ENCODE measurements at places on chromosomes 1 and 21.
A peak's percentile ranks its signal among the peaks of the same experiment; 100 is the strongest.

DNA sequence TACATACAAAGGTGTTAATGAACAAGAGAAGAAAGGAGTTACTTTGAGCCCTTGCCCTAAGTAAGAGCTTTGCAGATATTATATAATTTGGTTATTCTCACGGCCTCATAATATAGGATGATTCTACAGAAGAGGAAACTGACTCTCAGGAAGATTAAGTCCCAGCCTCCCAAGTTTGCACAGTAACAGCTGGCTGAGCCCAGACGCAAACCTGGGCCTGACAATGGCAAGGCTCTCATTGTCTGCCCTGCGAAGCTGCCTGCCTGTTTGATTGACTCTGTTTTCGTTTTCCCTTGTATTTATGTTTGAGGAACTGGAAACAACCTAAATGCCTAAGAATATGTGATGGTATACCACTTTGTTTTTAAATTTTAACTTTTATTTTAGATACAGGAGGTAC lies 76.2 kb upstream of the PGBD5 start:
- no peak for DNase-seq

GRCh38 chr21:36347962-36348328 lies 27.9 kb downstream of the MORC3 start:
- DNase-seq, result no peak

- DNase-seq, result no peak
Observed at GRCh38 chr1:210129092-210129491, 103.5 kb upstream of the SERTAD4 start.

DNA sequence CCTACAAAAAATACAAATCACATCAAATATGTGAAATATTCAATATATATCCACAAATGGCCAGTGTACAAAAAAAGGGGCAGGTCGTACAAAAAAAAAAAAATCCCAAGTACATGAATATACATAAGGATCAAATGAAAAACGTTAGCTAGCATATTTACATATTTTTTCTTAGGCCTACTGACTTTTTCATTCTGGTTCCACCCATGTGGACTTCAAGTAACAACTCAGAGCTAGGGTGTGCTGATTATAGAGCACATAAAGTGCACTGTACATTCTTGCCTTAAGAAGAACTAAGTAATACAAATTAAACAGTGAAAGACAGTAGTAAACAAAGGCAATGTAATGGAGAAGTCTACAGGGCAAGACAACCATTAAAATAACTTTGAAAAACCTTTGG lies 297.0 kb downstream of the AKT3 start:
- DNase-seq, result no peak

DNA sequence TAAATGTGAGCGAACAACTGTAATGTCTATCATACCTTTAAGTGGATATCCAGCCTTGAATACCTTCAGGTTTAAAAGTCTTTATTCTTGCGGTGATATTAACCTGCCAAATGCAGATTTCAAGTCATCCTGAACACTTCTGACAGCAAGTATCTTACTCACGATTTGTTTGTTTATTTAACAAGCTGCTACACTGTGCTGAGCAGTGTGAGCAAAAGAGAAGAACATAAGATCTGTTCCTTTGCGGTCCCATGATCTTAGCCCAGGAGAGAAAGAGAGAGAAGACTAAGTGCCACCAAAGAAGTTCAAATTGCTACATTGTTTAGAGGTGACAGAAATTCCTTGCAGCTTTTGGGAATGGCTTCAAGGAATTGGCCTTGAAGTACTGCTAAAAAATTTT lies 9.5 kb upstream of the IL24 start:
- DNase-seq, result no peak

- no peak for DNase-seq
Observed at GRCh38 chr1:177884479-177885021, 85.3 kb downstream of the SEC16B start.

DNA sequence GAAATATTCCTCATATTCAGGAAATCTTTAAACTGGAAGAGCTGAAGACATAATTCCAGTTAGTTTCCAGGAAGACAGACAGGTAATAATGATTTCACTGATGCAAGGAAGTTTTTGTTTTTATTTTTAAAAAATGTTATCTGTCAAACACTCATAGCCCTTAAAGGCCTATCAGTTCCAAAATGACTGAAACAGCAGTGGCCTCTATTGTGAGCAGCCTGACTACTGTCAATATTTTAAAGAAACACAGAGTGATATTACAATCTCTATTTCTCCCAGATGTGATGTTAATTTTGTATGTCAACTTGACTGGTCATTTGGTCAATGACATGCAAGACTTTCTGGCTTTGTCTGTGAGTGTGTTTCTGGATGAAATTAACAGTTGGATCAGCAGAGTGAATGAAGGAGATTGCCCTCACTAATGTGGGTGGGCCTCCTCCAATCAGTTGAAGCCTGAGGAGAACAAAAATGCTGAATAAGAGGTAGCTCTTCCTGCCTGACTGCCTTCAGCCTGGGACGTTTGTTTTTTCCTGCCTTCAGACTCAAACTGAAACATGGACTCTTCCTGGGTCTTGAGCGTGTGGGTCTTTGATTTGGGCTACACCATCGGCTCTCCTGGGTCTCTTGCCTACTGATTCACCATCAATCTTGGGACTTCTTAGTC lies 31.3 kb upstream of the SLC30A10 start:
- DNase-seq, result no peak

- peak; percentile 5 for DNase-seq
Observed at GRCh38 chr21:33078907-33079582, 9.1 kb downstream of the OLIG1 start.

GRCh38 chr1:230746617-230747016 lies 571 bp upstream of the CAPN9 start:
- DNase-seq, result no peak

DNA sequence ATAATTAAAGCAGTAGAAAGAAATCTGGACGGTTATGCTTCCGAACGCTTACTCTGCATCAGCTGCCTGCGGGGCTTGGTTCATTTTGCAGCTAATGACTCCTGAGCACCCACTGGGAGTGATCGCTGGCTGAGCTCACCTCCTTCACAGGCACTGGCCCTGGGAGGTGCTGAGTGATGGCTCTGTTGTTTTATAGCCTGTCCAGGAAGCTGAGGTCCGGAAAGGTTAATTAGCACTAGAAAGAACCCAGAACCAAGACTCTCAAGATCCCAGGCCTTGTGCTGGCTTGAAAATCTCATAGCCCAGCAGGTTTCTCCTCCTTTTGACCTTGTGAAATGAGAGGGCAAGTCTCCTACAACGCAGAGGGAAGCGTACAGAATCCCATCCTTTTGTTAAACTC lies 226.2 kb downstream of the AJAP1 start:
- DNase-seq, result no peak

- DNase-seq, result no peak
Observed at GRCh38 chr1:240854367-240854766, 242.4 kb upstream of the GREM2 start.

DNA sequence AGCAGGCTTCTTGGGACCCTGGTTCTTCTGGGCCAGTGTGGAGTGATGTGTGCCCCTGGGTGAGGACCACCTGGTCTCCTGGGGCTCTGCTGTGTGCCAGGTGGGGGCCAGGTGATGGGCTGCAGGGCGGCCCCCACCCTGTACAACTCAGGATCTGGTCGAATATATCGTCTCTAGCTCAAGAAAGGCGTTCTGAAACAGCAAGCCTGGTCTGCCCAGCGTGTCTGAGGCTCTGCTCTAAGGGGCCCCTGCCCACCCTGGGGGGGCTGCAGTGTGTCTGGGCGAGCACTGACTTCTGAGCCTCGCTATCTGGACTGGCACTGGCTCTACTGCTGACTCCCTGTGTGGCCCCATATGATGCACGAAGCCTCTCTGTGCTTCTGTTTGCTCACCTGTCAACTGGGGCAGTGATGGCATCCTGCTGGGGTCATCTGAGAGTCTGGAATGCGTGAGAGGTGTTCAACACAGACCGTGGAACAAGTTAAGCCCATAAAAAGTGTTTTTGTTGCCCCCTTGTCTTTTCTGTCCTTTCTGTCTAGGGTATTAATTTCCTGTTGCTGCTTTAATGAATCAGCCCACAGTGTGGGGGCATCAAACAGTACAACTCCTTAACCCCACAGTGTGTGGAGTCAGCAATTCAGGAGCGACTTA lies 56.0 kb upstream of the TRAPPC10 start:
- DNase-seq, result no peak

DNA sequence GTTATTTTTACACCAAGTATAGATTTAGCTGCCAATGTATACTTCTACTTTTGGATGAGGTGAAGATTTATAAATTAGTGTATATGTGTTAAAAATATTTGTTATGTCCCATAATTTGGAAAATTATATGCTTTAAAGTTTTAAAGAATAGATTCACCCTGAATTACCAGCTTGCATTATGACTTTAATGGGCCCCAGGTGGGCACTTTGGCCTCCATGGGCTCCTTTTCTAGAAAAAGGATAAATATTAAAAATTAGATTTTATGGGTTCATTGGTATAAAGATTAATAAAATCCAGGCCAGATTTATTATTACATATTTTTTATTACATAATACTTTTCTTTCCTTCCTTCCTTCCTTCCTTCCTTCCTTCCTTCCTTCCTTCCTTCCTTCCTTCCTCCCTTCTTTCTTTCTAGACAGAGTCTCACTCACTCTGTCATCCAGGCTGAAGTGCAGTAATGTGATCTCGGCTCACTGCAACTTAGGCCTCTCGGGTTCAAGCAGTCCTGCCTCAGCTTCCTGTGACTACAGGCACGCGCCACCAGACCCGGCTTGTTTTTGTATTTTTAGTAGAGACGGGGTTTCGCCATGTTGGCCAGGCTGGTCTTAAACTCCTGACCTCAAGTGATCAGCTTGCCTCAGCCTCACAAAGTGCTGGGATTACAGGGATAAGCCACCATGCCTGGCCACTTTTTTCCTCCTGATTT lies 21.9 kb downstream of the KMO start:
- no peak for DNase-seq

- DNase-seq, result peak; percentile 14
Observed at GRCh38 chr1:73998348-73998959, 199.5 kb downstream of the LRRIQ3 start.

GRCh38 chr1:59494145-59494833 lies 197.4 kb downstream of the FGGY start:
- DNase-seq, result no peak

DNA sequence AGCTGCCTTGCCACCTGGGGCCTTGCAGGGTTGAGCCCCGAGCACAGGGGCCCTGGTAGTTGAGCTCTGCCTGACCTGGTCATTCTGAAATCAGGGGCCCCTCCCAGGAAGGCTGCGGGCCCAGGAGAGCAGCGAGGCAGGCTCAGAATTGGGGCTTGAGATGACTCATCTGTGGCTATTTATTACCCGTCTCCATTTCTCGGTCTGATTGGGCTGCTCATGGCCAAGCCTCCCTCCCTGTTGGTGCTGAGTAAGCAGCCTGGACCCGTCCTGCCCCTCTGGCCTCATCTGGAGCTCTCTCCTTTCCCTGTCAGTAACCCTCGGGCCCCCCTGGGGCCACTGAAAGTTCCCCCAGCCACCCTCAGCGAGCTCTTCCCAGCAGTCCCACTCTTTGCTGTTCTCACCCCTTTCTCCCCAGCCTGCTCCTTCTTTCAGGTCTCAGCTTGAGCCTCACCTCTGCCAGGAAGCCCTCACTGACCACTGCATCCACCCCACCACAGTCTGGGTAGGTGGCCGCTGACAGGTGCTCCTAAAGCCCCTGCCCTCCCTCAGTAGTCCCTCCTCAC lies 11.0 kb upstream of the TNFRSF8 start:
- DNase-seq, result peak; percentile 33

GRCh38 chr1:187415065-187415464 lies 586.3 kb downstream of the PLA2G4A start:
- DNase-seq, result no peak

DNA sequence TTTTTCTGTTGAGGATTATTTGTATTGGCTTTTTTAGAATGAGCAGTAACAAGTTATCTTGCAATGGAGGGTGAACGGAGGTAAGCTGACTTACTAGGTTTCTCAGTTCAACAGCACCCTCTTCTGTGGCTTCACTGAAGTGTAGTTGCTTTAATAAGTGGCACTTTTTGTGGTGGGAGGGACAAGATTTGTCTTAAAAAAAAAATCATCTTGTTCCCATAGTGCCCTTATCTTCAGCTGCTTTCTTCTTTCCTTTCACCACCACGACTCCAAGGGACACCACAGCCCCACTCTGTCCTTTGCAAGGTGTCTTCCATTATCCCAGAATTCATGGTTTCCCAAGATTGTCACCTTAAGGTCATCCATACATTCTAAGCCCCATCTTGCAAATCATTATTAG lies 92.9 kb downstream of the PIGK start:
- DNase-seq, result peak; percentile 47

- peak; percentile 84 for DNase-seq
Observed at GRCh38 chr1:25642574-25643108, 26.1 kb downstream of the MAN1C1 start.

DNA sequence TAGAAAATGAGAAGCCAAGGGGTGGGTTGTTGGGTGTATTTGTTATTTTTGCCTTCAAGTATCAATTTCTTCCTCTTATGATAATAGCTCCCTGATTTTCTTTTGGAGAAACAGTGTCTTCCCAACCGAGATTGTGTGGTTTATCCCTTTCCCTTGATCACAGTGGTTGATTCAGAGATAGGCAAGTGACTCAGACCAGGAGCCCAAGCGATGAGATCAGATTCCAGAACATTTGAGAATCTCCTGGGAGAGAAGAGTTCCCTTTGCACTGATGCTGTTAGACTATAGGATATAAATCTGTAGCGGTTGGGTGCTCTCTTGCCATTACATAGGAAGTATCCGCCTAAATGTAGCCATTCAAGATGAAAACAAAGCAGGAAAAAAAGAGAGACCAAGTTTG lies 90.1 kb upstream of the WDR26 start:
- no peak for DNase-seq

- DNase-seq, result no peak
Observed at GRCh38 chr1:167676916-167677848, 44.6 kb upstream of the MPZL1 start.

DNA sequence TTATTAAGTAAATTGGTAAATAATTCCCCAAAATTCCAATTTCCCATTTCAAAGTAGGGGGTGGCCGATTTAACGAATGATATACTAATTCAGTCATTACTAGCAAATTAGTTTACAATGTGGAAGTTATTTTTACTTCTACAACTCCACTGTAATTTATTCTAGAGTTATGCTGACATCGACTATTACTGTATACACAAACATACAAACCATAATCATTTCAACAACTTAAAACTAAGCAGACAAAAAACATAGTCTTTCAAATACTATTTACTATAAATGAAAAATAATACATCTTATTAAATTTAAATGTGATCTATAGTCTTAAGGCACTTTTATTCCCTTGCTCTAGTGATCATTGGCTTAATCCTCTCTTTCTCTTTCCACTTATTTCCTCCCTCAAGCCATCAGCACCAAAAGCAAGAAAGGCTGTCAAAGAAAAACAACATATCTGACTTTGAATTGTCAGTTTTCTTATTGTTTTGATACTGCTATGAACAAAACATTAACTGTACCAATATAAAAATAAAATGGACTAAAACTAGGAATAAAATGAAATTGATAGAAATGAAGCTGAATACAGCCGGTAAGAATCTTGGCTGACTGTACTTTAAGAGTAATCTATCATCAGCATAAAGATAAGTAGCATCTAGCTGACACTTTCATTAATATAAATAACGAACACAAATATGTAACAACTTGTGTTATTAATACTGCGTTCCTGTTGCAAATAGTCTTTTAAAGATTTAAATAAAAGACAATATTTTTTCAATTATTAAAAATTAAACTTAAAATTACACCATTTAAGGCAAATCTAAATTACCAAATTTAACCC lies 4.1 kb downstream of the CDC42BPA start:
- no peak for DNase-seq

- DNase-seq, result no peak
Observed at GRCh38 chr1:68331117-68331865, 99.0 kb upstream of the WLS start.

GRCh38 chr1:204451352-204452124 lies 39.9 kb upstream of the PPP1R15B start:
- DNase-seq, result no peak
